ENCODE measurements at places on chromosomes 3 and 15.

DNA sequence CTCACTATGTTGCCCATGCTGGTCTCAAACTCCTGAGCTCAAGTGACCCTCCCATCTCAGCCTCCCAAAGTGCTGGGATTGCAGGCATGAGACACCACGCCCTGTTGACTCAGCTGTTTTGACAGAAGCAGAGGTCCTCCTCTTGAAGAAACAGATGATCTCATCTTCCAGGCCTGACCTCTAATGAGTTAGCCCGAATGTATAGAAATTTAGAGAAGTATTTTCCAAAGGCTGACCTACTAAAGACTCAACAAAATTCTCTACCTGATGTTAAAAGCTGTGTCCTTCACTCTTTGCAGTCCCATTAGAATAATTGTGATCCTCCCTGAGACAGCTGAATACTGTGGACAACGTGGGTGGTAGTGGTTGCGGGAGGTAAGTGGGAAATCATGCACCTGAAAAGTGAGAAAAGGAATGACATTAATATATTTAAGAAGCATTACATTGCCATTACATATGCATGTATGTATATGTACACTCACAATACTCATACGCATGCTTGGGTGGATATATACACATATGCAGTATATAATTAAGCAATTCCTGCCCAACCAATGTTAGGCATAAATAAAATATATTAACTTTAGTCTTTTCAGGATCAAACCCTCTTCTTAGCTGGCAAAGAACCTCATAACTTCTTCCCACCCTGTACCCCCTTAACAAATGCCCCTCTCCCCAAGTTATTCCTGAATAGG, 204.6 kb upstream of the NR2F2 start:
- no peak for DNase-seq

DNA sequence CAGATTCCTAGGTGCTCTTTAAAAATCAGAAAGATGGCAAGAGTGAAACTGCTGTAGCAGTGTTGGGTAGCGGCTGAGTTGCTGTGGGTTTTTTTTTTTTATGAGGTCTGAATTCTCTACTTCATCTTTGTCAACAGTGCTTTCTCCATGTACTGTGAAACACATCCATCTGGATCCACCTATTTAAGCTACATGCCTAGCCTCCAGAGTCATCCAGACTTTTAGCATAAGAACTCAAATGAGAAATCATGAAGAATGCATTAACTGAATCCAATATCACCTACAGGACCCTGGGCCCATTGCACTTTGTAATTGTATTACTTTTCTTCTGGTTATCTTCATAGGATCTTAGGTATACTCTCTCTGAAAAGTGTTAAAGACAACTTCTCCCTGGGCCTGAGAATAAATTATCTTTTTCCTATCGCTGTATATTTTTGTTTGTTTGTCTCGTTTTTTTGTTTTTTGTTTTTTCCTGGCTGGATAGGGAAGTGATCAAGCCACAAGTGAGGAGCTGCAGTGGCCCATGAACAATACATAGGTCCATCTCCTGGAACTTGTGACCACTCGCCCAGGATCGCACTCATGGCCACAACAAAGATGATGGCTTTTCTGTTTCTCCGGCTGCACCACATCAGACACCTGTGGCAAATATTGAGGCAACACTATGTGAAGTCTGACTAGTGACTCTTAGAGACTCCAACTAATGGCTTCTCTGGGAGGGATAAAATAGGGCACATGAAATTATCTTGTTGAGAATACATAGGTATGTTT, 609.9 kb upstream of the AGTR1 start:
- DNase-seq, result no peak

DNA sequence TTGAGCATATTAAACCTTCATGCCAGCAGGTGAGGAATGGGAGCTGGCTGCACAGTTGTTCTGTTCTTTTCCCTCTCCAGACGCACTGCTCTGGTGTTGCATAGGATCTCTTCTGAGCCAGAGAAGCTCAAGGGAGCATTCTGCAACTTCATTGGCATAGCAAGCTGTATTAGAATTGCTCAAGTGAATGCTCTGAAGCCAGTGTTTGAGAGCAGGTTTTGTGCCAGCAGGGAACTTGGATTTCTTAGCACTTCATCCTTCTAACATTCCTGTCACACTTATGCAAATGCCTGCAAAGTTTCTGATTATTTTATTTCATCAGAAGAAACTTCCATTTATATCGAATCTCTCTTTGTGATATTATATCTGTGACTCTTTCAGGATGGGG, 366.6 kb downstream of the AGBL1 start:
- DNase-seq, result no peak

- no peak for DNase-seq
Measured at GRCh38 chr15:38130740-38131498, 121.7 kb upstream of the SPRED1 start.

GRCh38 chr3:183159333-183159732, 3.2 kb downstream of the LAMP3 start:
- no peak for DNase-seq

DNA sequence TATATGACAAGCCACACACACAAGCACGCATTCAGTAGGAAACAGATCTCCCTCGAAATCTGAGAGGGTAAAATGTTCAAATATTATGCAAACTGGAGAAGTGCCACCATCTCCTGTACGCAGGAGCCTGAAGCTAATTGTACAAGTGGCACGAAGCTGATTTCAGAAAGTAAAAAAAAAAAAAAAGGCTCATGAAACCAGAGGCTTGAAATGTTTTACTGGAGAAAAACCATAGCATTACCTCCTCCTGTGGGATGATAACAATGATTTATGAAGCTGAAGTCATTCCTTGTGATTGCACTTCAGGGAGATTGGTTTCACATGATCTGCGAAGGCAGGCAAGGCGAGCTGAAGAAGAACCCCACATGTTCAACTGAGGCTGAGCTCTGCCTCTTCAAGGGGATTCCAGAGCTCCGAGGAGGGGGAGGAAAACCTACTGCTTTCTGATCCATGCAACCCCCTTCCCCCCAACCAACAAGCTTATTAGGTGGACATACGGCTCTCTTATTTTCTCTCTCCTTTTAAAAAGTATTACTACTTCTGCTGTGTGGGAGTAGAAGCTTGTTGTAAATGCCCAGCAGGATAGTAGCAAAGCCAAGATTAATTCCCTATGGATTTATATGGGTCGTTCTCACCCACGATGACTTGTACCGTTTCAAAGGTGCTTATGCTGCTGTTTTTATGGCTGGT, 101.1 kb downstream of the GREM1 start:
- no peak for DNase-seq

GRCh38 chr15:98213346-98213979, 253.0 kb downstream of the ARRDC4 start:
- DNase-seq, result no peak

GRCh38 chr3:35484929-35485530, 154.3 kb upstream of the ARPP21 start:
- no peak for DNase-seq

- no peak for DNase-seq
Measured at GRCh38 chr3:70264122-70264780, 48.2 kb downstream of the MDFIC2 start.

DNA sequence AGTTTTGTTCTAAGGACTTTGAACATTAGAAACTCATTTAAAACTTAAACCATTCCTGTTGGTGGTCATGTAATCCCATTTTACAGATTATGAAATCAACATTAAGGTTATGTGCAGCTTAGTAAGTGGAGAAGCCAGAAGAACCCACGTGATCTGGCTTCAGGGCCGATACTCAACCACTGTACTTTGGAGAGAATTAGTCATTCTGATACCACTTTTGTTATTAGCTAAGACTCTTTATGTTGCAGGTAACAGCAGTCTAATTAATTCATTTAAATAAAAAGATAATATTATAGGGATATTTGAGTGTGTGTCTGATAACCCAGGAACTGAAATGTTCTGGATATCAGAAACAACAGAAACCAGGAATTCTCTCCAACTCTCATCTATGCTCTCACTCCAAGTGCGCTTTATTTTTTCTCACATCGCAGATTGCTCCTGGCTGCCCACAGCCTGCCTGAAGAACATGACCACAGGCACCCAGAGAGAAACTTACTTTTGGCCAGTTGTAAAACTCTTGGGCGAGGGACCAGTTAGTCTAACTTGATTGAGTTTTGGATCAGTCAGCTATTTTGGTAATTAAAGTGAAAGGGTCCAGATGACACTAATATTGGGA, 25.2 kb downstream of the UBE2E1 start:
- DNase-seq, result no peak

- DNase-seq, result no peak
Measured at GRCh38 chr3:123412811-123413604, 35.9 kb downstream of the ADCY5 start.

DNA sequence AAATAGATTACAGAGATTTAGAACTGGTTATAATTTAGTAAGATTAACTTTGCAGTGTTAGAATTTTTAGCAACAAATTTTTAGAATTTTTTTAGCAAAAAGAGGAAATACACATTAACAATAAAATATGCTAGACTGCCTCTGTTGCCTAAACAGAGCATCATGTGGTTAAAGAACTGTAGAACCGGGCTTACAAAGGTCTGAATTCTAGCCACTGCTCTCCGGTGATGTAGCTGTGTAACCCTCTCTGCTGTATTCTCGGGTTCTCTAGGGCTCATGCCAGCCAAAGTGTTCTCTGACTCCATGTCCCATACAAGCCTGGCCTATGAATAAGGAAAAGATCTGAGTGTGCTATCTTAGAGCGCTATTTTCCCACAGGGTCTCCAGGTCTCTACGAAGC, 2.9 kb upstream of the P2RY12 start:
- DNase-seq, result no peak

GRCh38 chr3:193702967-193703366, 110.0 kb downstream of the OPA1 start:
- no peak for DNase-seq

- no peak for DNase-seq
Measured at GRCh38 chr15:60511351-60512031, 32.5 kb upstream of the ICE2 start.

DNA sequence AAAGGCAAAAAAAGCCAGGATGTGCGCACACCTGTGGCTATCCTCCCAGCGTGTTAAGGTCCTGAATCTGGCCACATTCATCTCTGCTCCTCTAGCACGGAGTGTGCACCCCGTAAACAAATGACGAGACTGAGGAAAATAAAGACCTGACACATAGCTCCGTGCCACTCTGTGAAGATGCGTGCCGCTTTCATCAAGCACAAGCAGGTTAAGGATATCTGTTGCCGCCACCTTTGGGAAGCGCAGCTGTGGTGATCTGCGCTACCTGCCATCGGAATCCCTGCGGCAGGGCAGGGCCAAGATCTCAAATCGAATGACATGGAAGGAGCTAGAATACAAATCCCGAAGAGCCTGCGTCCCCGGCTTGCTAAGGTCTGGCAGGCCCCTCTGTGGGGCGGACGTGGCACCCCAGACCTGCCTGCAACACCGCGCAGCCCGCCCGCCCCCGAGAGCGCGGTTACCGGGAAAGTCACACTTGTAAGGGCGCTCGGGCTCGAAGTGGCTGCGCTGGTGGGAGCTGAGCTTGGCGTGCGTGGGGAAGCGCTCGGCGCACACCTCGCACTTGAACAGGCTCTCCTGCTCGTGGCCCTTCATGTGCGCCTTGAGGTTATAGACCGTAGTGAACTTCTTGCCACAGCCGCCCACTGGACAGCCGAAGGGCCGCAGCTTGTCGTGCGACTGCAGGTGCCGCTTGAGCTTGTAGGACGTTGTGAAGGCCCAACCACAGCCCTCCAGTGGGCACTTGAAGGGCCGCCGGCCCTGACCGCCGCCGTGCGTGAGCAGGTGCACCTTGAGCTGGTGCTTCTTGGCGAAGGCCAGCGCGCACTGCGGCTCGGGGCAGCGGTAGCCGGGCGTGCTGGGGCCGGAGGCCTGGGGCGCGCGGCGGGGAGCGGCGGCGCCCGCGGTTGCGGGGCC, 936 bp downstream of the ZXDC start:
- peak; percentile 11 for DNase-seq

- DNase-seq, result no peak
Measured at GRCh38 chr3:13282358-13282985, 137.7 kb downstream of the NUP210 start.

- DNase-seq, result no peak
Measured at GRCh38 chr3:14466179-14466903, 63.9 kb downstream of the SLC6A6 start.

GRCh38 chr3:2568156-2568555, 469.5 kb downstream of the CNTN4 start:
- no peak for DNase-seq

DNA sequence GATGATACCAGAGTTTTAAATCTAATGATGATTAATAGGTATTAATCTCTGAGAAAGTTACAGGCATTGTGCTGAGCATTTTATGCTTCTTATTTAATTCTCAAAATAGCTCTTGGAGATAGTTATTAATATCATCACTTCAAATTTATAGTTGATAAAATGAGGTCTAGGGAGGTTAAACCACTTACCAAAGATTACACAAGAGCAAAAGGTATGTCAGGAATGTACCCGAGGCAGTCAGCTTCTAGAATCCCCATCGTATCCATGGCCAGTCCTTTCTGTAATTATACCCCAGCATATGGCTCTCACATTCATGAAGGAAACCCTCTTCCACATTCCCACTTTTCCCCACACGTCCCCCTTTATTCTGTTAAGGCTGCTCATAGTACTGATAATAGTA, 421.3 kb downstream of the PYDC2 start:
- DNase-seq, result no peak

GRCh38 chr3:15271785-15272381, 60.5 kb downstream of the SH3BP5 start:
- peak; percentile 62 for DNase-seq

DNA sequence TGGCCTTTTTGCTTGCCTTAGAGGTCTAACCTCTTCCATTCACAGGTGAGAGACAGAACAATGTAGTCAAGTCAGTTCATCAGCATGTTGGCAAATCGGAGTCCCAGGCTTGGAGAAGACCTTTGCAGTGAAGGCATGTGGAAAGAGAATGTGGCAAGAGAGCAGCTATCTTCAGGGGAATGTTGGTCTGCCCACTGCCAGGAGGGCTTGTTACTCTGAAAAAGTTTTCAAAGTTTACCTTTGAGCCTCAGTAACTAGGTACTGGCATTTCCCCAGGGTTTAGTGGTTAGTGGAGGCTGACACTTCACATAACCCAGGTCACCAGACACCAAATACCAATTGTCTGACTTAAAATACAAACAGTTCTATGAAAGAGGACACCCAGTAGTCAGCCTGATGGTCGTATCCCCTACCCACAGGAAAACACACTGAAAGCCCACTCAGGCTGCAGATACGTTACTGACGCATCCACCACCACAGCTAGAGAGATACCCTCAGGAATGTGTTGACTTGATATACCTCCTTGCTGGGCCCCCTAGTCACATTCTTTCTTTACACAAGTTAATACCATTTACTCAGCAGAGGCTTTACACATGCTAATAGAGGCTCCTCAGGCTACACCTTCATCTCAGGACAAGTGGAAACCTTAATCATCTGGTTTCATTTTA, 9.7 kb upstream of the ARID3B start:
- no peak for DNase-seq

DNA sequence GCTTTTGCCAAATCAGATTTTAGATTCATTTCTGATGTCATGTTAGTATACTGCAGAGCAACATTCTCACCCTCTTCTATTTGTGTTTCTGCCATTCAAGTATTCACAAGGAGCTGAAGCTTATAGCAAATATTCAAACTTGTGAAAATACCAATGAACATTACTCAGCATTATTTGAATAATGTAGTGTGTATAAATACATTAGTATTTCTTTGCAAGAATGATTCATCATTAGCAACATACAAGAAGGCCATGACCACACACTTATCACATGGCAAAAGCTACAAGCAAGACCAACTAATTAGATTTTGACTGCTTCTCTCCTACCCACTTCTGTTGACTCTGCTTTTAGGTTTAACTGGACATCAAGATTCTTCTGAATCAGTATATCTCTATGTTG, 124.9 kb downstream of the IGSF11 start:
- DNase-seq, result no peak

GRCh38 chr15:40594429-40594836, 384 bp downstream of the KNL1 start:
- DNase-seq, result peak; percentile 11

GRCh38 chr3:127448671-127449070, 141.9 kb downstream of the TPRA1 start:
- DNase-seq, result no peak
